ENCODE measurements at places on chromosomes 12 and 14. TPM values are rescaled to one million over a fixed set of nuclear protein-coding genes. Genes with fewer than 3 reads are reported as not detected.

DNA sequence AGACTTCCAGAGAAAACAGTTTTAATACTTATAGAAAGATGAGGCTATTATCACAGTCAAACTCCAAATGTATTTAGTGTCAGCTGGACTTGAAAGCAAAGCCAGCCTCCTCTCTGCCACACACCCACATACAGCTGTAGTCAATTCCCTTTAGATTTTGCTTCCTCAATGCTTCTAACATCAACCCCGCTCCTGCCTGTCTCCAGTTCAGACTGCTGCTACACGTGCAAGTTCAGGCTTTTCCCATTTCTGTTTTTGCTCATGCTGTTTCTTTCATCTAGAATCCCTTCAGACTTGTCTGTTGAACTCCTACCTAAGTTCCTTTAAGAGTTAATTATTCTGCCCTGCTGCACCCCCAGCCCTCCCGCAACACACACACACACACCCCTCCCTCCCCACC, 380.0 kb downstream of the KCNH5 start:
- no peak for DNase-seq

RERG gene
- not detected for total RNA-seq

GRCh38 chr12:73221398-73221797, 949.2 kb downstream of the TRHDE start:
- no peak for DNase-seq

CSRP2 gene
- total RNA-seq = 247 TPM

- no peak for DNase-seq
These were observed 424 bp downstream of the TEDC1 start for GRCh38 chr14:105491366-105491973.

DNA sequence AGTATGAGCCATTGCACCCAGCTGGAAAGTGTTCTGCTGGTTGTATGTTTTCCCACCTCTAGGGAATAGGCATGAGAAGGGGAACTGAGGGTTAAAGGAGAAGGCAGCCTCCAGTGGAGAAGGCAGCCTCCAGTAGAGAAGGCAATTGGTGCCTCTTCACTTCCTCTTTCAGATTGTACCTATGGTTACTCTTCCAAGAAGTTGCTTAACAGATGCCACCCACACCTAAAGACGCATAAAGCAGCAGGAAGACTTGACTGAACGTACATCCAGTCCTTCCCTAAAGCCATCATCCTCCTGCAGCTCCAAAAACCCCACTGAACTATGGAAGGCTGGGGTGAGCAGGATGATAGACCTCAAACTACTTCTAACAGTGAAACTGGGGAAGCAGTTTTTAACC, 13.1 kb downstream of the DPF3 start:
- no peak for DNase-seq

- no peak for DNase-seq
These were observed 33.9 kb downstream of the WASHC4 start for GRCh38 chr12:105141320-105141922.

- no peak for DNase-seq
These were observed 303.9 kb upstream of the FKBP4 start for GRCh38 chr12:2490831-2491230.

GRCh38 chr12:50961708-50962107, 9.4 kb downstream of the HIGD1C start:
- DNase-seq = peak; percentile 42

- DNase-seq = no peak
These were observed 15.7 kb upstream of the VSIG10 start for GRCh38 chr12:118119449-118119879.

- no peak for DNase-seq
These were observed 466.1 kb downstream of the FOXG1 start for GRCh38 chr14:29232711-29233110.

- DNase-seq = no peak
These were observed 441.8 kb downstream of the TMTC2 start for GRCh38 chr12:83128540-83128939.

IL31 gene
- not detected for total RNA-seq

DNA sequence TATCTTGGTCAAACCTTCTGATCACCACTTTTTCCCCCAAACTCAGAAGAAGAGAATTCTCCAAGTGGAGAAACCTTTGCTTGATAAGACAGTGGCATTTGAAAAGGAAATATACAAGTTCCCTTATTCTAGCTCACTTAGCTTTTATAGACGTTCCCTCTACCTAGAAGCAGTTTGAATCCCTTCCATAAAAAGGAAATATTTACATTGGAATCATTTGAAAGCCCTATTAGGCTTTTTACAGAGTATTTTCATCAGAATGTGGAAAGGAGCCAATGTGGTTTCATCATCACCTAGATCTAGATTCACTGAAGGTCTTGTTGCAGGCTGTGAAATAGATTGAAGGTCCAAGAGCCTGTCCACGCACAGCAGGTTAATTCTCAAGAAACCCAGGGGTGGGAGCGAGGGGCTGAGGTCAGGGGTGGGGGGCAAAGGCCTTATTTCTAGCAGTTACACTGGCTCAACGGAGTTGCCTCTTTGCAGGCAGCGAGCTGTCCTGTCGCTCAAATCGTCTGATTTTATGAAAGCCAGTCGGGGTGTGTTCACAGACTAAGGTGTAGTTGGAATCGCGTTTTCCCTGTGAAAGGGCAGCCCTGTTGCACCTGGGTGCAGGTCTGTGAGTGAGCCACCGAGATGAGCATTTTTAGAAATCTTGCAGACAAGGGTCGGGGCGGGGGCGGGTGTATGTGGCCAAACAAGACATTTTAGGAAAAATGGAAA, 45.6 kb downstream of the AACS start:
- peak; percentile 18 for DNase-seq

DNA sequence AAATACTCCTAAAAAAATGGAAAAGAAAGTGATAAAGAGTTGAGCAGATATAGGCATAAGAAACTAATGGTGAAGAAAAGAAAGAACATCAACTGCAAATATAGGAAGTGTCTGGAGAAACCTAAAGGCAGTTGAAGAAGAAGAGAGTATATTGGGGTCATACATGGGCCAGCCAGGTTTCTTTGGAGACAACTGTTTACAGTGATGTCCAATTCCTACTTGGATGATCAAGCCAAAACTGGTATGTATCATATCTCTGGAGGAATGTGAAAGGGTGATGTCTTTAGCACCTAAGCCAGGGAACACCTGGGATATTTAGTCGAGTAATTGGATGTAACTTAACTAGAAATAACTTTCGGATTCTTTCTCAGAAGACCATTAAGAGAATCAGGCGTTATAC, 129.3 kb upstream of the FLRT2 start:
- no peak for DNase-seq

GRCh38 chr12:22480016-22480415, 64.3 kb downstream of the C2CD5 start:
- DNase-seq = no peak

GRCh38 chr12:100401660-100402059, 44.8 kb downstream of the SLC17A8 start:
- DNase-seq = peak; percentile 69

- DNase-seq = no peak
These were observed at the start of gene TTC9 for GRCh38 chr14:70641548-70642302. Gene TTC9 (plus strand): TSS chr14:70641916. CDS start chr14:70642130, 214 bp downstream.

DEPDC4 gene
- total RNA-seq = 1.3 TPM

- DNase-seq = no peak
These were observed 535.8 kb downstream of the PRKD1 start for GRCh38 chr14:29391801-29392200.

GRCh38 chr14:101022916-101023435, 119.5 kb upstream of the RTL1 start:
- DNase-seq = no peak

GRCh38 chr12:39505554-39505953, 62.6 kb upstream of the KIF21A start:
- DNase-seq = no peak

DNA sequence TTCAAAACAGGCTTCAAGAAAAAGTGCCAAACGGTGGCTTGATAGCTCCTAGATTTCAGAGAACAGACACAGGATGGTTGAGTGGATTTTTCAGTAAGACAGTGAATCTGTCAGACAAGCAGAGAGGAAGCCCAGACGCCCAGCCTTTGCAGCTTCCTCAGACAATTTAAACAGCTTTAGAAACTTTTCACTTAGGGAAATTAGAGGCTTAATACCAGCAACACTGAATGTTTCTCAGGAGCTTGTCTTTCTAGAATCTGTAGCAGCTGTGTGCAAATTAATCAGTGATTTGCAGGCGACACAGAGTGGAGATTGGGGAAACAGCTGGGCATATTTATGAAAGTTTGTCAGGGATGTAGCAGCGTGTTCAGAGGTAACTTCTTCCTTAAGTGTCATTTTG, 362.1 kb downstream of the GALC start:
- no peak for DNase-seq

STYK1 gene
- 1.6 TPM for total RNA-seq

GRCh38 chr14:31001339-31001658, 24.1 kb upstream of the AP4S1 start:
- no peak for DNase-seq

- no peak for DNase-seq
These were observed 10.3 kb downstream of the EGLN3 start for GRCh38 chr14:33940561-33941011.

- DNase-seq = peak; percentile 13
These were observed 1.4 kb downstream of the CHPT1 start for GRCh38 chr12:101698800-101699347.

CCDC38 gene
- total RNA-seq = 0.07 TPM

PRKD1 gene
- total RNA-seq = 6.7 TPM

TAS2R14 gene
- 1.7 TPM for total RNA-seq

VASH1 gene
- 13.6 TPM for total RNA-seq

GRCh38 chr12:109998241-109998903, 858 bp upstream of the ANKRD13A start:
- DNase-seq = no peak

TC2N gene
- 1.2 TPM for total RNA-seq

BRI3BP gene
- total RNA-seq = 3.6 TPM

DNA sequence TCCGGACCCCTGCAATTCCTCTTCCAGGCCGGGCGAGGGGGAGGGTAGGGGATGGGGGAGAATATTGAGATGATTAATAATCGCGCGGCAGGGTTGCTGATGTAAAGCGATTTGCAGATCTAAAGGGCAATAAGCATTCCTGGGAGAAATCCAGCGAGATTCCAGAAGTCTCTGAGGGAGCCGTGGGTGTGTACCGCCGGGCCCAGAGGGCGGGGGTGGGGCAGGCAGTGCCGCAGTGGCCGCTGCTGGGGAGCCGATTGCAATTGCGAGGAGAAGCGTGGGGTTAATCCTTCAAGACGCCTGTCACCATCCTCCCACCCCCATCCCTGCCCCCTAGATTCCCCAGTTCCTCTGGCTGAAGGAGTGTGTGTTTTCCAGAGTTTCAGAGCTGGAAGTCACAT, 16.4 kb downstream of the FOS start:
- peak; percentile 78 for DNase-seq

TBX5 gene
- total RNA-seq = not detected

DNA sequence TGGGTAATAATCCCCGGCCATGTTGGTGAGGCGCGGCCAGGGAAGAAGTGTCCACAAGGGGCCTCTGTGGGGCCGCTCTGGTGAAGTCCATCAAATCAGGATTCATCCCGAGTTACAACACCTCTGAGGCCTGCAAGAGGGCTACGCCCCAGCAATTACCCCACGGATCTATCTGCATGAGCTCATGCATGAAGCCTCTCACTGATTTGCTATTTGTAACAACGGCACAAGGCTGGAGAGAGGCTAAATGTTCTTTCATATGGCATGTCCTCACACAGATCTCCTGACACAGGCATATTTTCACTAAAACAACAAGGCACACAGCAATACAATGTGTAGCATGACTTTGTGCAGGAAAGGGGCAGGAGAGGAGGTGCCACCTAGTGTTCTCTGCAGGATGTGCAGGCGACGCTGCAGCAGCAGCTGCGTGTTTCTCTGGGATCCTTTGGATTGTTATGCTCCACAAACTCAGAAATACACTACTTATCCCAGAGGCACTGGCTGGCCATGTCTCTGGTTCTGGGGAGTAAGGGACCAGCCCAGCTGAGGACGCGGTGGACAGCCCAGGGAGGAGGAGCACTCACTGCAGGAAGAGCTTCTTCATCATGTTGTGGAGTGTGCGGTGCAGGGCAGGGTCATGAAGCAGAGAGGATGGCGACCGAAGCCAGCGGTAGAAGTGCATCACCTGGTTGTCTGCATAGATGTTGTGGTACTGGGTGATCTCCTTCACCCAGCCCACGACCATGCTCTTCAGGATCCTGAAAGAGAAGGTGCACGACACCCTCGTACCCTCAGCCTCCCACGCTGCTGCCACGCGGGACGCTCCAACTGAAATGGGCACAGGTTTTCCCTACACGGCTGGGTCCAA, 20.2 kb downstream of the P2RX2 start:
- peak; percentile 15 for DNase-seq

DNA sequence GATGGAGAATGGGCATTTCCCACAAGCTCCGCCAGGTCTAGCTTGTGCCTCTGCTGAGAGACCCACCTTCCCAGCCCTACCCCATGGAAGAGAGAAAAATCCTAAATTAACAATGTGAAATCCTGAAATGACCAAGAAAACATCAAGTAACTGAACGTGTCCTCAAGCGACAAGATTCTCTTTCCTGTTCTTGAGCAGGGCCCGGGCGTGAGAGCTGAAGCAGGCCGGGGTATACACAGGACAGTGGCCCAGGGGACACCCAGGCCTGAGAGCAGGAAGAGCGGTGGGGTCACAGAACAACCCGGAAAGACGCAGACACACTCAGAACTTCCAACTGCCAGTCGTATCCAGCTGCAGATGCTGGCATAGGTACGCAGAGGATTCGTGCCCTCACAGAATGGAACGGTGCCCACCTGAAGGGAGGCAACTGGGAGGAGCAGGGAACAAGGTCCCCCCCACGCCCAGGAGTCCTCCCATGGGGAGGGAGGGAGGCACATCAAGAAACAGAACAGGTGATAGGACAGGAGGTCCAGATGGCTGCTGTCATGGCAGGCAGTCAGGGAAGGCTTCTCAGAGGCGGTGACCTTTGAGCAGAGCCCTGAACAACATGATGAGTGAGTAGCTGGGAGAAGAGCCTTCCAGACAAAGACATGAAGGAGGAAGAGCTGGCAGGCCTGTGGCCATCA, 9.1 kb downstream of the RIMBP2 start:
- DNase-seq = no peak

HOTAIR gene
- not detected for total RNA-seq

KRT81 gene
- 1.2 TPM for total RNA-seq

RAPGEF3 gene
- total RNA-seq = 8.4 TPM

OASL gene
- 1.3 TPM for total RNA-seq

SLC25A47 gene
- total RNA-seq = not detected

- DNase-seq = no peak
These were observed 428.2 kb downstream of the ATP23 start for GRCh38 chr12:58369576-58369975.

DNA sequence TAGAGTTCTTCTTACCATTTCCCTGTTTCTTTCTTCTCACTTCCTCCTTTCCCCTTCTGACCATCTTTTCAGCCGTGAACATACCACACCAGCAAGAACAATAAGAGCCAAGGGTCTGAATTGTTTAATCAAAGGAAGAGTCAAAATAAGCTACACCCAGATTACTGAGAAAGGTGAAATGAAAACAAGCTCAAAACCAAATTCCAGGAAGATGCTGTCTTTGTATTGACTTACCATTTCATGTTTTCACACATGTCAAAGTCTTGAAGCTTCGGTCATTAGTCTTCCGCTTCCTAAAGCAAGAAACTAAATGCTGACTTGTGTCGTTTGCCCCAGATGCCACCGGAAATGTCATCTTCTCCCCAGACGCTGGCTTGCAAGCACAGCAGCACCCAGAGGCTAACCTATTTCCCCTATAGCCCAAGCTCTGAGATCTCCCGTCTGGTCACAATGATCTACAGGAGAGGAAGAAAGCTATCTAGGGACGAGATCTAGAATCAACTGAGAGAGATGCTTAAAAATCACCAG, 136.5 kb upstream of the AMIGO2 start:
- no peak for DNase-seq

All from astrocyte (in vitro differentiated cells and primary cell).